ENCODE measurements at places on chromosomes 1 and 21.

DNA sequence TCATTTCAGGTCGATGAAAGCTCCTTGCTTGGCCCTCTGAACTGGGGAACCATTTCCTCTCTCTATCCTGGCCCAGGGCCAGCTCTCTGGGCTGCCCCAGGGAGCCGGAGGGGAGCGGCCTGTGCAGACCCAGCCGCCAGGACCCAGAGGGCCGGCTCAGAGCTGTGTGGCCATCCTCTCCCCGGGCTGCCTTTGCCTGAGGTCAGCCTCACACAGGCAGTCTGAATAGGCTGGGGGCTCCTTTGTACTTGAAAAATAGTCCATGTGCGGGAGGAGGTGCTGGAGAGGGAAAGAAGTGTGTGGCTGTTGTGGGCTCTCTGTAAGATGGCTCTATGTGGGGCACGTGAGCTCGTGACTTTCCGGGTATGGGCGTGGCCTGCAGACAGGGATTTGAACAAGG is 275.1 kb upstream of the VAMP3 start:
- DNase-seq: no peak

- no peak for DNase-seq
Observed at GRCh38 chr21:43283136-43283924, 114.5 kb downstream of the CRYAA start.

DNA sequence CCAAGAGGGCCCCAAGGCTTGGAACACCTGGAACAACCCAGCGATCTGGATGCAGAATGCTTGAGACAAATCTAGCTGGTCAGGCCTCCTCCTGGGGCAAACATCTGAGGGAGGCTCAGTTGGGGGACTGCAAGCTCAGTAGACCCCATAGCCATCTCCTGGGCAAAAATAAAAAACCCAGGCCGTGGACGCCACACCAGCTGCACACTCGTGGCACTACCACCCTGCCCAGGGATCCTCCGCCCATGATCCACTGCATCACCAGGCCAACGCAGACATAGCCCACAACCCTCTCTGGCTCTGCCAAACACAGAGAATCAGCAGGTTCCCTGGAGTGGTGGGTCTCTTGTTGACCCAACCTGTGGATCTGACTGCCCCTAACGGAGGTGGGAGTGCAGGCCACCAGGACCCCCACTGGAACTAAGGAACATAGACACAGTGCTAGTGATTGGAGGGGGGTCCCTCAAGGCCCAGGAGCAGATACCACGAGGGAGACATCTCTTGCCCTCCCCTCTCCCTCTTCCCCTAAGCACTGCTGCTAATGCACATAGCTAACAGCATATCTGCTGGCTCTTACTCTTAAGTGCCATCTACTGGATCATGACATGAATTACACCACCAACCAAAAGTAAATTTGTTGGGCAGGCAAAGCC is 147.2 kb downstream of the CHD1L start:
- DNase-seq: peak; percentile 56

DNA sequence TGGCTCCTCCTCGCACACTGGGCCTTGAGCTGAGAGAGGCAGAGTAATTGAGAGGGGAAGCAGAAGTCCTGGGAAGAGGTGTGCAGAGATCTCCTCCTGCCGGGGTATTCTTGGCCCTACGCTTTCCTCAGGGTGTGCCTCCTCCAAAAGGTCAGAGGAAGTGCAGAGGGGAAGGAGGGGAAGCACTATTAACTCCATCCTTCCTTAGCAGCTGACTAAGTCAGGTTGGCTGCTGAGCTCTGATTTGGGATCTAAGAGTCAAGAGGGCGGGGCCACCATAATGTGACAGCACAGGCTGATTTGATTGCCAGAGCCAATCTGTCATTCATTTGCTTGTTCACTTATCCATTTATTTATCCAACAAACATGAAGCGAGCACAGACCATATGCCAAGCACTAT is 12.3 kb downstream of the ATP2B4 start:
- DNase-seq: no peak

- peak; percentile 65 for DNase-seq
Observed at GRCh38 chr1:178716111-178716510, 8.9 kb upstream of the RALGPS2 start.

GRCh38 chr1:172265905-172266304 is 154.6 kb upstream of the C1orf105 start:
- no peak for DNase-seq
